ENCODE measurements at places on chromosomes 1 and 21. TPM values are rescaled to one million over a fixed set of nuclear protein-coding genes. Genes with fewer than 3 reads are reported as not detected.

Gene LMOD1
- total RNA-seq, result 2.2 TPM

Gene CD1E
- not detected for total RNA-seq

Gene A3GALT2
- total RNA-seq, result not detected

Gene RUNX1
- total RNA-seq, result 10.1 TPM

Gene XCL1
- total RNA-seq, result not detected

Gene PGBD5
- under 0.01 TPM for total RNA-seq

Gene CACNA1S
- total RNA-seq, result not detected

Gene OR13G1
- total RNA-seq, result not detected

Gene CHIA
- total RNA-seq, result not detected

Measured in bronchus fibroblast of lung (primary cell).